ENCODE measurements at places on chromosomes 2 and 18. TPM values are rescaled to one million over a fixed set of nuclear protein-coding genes. Genes with fewer than 3 reads are reported as not detected.

DNA sequence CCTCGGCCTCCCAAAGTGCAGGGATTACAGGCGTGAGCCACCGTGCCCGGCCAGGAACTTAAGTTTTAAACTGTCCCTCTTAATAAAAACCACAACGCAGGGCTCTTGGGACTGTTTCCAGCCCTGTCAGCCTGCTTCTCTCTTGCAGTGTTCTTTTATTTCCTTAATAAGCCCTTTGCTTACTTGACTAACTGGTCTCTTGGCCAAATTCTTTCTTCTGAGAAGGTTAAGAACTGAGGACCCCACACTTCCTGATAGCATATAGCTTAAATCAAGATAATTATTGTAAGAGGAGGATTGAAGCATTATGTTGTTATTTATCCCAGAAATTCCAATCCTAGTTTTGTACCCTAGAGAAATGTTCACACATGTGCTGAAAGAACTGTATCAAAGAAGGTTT, 128.2 kb upstream of the UXS1 start:
- DNase-seq = no peak

- no peak for DNase-seq
These were observed 18.6 kb upstream of the PDE1A start for GRCh38 chr2:182445391-182445965.

- DNase-seq = no peak
These were observed 691 bp downstream of the KYNU start for GRCh38 chr2:142878031-142878678.

- peak; percentile 6 for DNase-seq
These were observed 65.8 kb downstream of the PSMG2 start for GRCh38 chr18:12768625-12769024.

DNA sequence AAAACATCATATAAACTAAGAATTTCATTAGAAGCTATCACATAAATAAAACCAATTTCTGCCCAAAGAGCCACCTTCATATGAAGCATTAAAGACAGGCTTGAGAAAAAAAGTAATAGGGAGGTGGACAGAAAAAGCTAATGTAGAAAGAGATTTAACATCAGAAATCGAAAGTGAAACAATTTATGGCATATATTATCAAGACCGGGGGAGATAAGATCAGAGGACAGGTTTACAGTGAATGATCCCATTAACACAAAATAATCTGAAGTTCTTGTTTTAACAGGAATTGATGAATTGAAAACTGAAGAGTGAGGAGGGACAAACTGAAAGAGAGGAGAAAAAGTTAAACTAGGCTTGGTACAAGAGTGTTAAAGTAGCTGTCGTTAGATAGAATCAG, 786.3 kb upstream of the FSHR start:
- DNase-seq = no peak

DNA sequence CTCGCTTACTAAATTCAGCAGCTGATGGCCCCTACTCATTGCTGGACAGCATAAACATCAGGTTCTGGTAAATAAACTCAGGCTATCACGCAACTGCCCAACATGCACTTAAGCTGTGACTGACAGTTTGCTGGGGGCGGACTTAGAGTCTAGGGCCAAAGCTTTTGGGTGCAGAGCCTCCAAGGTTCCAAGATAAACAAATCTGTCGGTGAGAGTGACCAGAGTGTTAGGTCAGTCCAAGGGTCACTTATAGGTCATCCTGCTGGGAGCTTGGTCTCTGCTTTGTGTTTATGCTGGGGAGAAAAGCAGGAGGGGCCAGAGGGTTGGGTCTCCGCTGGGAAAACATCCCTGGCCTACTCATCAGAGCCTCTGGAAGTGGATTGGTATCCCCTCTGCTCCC, 188.6 kb upstream of the GATA6 start:
- no peak for DNase-seq

DNA sequence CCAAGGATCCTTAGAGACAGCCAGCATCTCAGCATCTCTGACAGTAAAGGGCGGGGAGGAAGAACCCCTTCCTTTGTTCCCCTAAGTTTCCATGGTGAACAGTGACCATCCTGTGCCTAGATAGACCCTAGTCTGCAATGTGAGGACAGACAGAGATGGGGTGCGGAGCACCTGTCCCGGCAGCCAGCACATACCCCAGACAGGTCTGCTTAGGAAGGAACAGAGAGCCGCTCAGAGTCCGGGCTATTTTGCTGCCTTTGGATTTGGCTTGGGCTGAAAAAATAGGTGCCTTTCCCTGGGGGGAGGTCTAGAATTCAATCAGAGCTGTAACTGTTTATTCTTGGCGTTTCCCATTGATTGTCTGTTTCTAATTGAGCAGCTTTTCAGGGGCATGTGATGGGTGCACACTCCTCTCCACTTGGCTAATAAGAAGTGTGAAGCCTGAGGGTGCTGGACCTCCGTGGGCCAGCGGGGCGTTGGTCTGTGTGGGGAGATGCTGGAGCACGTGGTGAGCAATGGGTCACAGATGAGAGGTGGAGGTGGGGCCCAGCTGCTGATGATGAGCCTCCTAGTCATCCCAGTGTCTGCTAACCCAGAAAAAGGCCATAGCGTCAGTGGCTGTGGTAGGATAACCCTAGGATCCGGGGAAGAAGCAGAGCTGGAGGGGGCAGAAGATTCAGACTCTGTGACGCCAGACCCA, 236.8 kb downstream of the SEPTIN10 start:
- DNase-seq = no peak

GRCh38 chr2:72859831-72860262, 27.4 kb upstream of the SPR start:
- DNase-seq = peak; percentile 80

The C2orf15 gene
- total RNA-seq = not detected

GRCh38 chr2:195664528-195664927, 7.5 kb downstream of the SLC39A10 start:
- DNase-seq = no peak

DNA sequence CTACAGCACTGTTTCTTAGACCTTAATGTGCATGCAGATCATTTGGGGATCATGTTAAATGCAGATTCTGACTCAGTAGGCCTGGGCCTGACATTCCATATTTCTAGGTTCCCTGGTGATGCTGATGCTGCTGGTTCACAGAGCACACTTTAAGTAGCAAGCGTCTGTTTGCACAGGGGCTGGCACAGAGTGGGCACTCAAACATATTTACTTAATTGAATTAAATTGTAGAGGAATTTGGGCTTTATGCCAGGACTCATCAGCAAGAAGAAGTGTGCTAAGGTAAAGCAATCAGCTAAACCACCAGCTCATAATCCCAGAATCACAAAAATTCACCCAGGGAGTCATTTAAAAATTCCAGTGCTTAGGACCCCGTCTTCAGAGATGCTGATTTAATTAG, 25.1 kb upstream of the INPP4A start:
- DNase-seq = no peak

The KCNG2 gene
- 0.51 TPM for total RNA-seq

The LHCGR gene
- not detected for total RNA-seq

DNA sequence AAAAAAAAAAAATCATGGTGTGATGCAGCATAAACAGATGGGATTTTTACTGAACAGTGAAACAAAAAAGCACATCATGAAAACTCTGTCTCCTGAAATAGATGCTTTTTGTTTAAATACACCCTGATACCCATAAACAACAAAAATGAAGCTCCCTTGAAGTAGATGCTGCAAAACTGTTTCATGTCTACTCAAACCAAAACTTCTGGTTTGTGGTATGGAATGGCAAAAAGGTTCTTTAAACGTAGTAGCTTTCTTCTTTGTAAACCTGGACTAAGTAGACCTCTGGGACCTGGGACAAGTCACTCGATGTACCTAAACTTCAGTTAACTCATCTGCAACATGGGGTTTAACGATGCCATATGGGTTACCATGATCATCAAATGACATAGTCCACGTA, 64.4 kb upstream of the RAPH1 start:
- no peak for DNase-seq

- no peak for DNase-seq
These were observed 781.9 kb downstream of the GALR1 start for GRCh38 chr18:78031589-78031988.

DNA sequence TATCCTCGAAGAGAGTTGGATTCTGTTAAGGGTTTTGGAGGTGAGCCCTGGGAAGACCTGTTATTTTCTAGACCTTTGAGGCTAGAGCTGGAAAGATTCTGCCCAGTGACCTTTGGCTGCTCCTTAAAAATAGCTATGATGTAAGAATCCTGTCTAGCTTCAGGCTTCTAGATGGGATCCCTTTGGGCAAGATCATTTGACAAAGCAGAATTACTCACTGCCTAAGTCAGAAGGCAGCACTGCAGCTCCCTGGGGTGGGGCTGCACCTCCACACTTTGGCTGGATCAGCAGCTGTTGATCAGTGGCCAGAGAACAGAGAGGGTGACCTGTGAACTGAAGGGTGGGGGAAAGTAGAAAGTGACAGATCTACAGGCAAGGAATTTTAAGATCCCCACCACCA, 103.8 kb downstream of the ASAP2 start:
- DNase-seq = peak; percentile 74

DNA sequence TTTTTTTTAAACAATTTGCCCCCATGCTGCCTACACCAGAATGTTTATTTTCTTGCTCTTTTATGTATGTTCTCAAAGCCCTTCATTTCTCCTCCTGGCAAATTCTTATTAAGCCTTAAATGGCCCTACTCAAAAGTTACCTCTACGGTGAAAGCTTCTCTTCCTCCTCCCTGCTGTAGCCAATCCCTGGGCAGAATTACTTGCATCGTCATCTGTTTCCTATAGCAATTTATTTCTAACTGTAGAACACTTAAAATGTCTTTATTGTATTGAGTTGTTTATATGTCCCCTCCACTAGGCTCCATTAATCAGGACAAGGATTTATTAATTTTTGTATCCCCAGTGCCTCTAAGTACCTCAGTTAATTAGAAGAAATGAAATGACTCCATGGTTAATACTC, 2.5 kb upstream of the RAD51AP2 start:
- DNase-seq = no peak

DNA sequence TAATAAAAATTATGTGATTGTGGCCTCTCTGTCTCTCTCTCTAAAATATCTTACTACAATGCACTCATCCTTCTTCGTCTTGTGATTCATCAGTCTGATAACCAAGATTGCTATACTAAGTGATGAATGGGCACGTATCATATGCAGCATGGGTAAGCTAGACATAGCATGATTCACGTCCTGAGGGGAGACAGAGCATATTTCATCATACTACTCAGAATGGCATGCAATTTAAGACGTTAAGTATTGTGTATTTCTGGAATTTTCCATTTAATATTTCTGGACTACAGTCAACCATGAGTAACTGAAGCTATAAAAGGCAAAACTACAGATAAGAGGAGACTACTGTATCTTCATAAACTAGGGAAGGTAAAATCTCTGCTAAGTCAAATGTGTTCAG, 97.0 kb upstream of the CD226 start:
- DNase-seq = peak; percentile 90

DNA sequence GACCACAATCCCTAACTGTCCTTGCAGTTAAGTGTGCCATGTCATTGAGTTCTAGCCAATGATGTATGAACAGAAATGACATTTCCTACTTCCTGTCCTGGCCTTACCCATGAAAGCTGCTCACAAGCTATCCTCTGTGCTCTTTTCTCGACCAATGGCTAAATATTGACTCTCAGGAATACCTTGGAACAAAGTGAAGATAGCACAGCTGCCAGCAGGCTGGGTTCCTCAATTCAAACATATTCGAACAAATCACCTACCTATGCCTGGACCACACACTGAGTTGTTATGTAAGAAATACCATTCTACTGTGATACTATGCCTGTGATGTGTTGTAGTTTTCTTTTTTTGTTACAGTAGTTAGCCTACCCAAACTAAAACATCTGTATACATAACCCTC, 65.1 kb downstream of the GAREM1 start:
- DNase-seq = no peak

DNA sequence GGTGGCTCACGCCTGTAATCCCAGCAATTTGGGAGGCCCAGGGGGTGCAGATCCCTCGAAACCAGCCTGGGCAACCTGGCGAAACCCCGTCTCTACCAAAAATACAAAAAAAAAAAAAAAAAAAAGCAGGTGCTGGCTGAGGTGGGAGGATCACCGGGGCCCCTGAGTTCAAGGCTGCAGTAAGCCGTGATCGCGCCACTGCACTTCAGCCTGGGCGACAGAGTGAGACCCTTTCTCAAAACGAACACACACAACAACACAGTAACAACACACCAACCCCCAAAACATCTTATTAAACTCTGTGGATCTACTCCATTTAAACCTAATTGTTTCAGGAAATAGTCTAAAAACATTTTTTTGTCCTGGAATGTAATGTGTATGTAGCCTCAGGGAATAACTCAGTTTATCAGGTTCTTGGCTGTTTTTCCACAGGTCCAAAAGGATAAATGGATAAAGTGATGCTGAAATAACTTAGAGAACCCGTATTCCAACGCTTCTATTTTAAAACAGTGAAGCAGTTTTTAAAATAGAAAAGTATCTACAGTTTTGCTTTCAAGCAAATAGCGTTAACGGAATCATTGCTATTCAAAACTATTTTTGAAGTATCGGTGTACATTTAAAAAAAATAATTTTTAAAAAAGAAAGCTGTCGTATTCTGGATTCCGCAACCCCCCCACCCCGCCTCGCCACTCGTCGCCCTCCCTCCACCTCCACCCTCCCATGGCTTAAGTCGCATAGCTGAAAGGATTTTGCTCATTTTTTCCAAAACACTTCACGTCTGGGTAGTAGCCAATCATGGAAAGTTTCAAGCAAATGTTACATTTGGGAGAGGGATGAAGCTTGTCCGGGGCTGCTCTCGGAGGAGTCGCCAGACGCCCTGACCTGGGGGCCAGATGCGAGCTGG, 895 bp upstream of the GLS start:
- no peak for DNase-seq

- no peak for DNase-seq
These were observed 78.5 kb upstream of the HK2 start for GRCh38 chr2:74755386-74755785.

DNA sequence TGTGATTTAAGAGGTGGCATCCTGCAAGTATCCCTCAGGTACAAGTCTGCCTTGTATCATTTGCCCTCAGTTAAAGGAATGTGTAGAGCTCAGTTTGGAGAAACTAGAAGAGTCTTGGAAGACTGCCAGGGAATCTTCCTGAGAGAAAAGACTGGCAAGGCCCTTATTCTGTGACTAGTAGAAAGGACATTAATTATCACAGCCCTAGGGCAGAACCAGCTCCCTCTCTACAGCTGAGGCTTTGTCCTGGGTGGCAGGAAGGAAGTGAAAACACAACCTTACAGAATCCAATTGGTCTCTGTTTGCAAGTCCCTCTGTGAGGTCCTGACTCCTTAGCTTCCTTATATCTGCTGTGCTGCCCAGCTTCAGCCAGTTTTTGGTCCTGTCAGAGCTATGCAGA, 385.9 kb upstream of the CYRIA start:
- DNase-seq = no peak

GRCh38 chr18:8719192-8719591, 13.8 kb downstream of the MTCL1 start:
- no peak for DNase-seq

The CYP26B1 gene
- total RNA-seq = 0.60 TPM

- no peak for DNase-seq
These were observed 36.7 kb downstream of the PROC start for GRCh38 chr2:127454595-127455565.

DNA sequence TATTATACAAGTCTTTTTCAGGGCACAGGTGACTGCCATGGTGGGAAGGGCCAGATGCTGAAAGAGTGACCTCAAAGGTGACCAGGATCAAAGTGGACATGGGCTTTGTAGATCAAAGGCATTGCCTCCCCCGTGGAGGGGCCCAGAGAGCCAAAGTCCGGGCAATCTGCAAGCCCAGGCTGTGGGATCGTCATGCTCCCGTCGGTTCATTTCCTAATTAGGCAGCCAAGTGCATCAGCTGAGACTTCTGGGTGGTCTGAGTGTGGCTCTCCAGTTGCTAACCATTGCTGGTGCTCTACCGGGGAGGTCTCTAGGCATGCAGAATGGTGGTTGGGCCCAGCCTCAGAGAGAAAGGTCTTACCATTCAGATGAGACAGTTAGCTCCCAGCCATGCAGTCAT, 61.6 kb downstream of the TRIB2 start:
- DNase-seq = no peak

- DNase-seq = no peak
These were observed 9.3 kb downstream of the TSHZ1 start for GRCh38 chr18:75219745-75220375.

Measured in dermis blood vessel endothelial cell (primary cell).